ENCODE measurements at places on chromosomes 13 and 19. TPM values are rescaled to one million over a fixed set of nuclear protein-coding genes. Genes with fewer than 3 reads are reported as not detected.

DNA sequence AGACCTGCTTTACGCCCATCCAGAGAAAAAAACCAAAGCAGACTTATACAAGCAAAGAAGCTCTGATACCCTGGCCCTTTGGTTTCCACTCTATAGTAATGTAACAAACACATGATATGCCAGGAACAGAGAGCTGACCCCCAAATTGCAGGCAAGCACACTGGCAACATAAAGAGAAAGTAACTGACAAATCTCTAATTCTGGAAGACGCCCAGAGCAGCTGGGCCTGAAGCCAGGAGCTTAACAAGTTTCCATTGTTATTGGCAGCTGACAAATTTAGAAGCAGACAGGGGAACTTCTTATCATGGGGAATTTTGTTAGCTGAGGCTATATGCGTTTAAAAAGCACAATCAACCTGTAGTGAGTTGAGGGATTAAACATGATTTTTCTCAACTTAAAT lies 158.0 kb downstream of the DLEU7 start:
- H3K27ac ChIP-seq = no peak overlapping the region
- DNase-seq = no peak
- no peak overlapping the region for H3K4me3 ChIP-seq
- no peaks in the 10 kb centered on the region for H3K36me3 ChIP-seq

- no peak overlapping the region for H3K27ac ChIP-seq
- H3K36me3 ChIP-seq = no peaks in the 10 kb centered on the region
- DNase-seq = no peak
- no peak overlapping the region for H3K4me3 ChIP-seq
- no peaks in the 10 kb centered on the region for H3K27me3 ChIP-seq
- no peaks in the 10 kb centered on the region for H3K4me1 ChIP-seq
Observed at GRCh38 chr19:20321139-20321763, 154.2 kb downstream of the ZNF486 start.

DNA sequence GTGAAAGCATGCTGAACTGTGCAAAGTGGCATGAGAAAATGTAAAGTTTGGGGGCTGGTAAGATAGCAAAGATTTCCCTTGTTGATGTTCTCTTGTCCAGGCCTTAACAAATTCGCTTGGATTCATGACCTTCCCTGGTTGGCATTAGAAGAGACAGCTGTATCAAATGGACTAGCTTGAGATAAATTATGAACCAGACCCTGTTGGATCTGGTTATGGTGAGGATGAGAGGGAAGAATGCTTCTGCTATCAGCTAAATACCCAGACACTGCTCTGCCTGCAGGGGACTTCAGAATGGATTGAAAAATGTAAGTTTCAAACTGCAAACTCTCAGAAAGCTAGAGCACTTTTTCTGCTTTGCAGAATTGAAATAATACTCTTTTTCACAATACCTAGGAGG lies 135.2 kb downstream of the EFNB2 start:
- no peaks in the 10 kb centered on the region for H3K27me3 ChIP-seq
- DNase-seq = no peak
- H3K36me3 ChIP-seq = no peaks in the 10 kb centered on the region

- H3K4me3 ChIP-seq = peak overlapping the region; percentile 2
Observed at GRCh38 chr13:113292021-113292862, 4.8 kb upstream of the LAMP1 start.

DNA sequence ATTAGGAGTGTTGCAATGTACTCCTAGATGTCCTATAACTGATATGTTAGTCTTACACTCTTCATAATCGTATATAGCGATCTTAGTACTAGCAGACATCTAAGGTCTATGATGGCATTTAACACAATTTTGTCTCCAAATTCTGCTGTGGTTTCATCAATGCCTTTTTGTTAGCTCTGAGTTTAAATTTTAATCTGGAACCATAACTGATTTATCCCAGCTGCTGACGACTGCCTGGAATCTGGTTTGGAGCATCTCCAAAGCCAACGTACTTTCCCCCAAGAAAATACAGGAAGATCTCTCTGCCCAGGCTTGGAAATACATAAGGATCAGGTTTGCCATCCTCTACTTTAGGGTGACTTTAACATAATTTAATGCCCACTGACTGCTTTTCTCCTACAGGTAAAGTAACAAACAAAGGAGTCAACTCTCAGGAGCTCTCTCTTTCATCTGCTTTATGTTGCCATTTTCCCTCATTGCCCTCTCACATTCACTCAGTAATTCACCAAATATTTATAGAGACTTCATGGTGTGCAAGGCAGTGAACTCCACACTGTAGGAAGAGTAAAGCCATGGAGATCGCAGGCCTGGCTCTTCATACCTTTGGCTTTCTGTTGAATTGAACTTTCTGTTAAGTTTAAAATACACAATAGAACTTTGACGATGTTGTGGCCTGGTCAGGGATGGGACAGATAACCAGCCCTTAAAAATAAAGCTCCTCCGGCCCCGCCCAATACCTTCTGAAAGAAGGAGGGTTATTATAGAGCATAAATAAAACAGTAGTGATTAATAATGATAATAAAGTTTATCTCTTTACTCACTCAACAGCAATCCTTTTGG lies 23.3 kb upstream of the SPART start:
- no peaks in the 10 kb centered on the region for H3K36me3 ChIP-seq
- H3K27ac ChIP-seq = no peak overlapping the region
- H3K4me3 ChIP-seq = no peak overlapping the region
- no peak for DNase-seq

DNA sequence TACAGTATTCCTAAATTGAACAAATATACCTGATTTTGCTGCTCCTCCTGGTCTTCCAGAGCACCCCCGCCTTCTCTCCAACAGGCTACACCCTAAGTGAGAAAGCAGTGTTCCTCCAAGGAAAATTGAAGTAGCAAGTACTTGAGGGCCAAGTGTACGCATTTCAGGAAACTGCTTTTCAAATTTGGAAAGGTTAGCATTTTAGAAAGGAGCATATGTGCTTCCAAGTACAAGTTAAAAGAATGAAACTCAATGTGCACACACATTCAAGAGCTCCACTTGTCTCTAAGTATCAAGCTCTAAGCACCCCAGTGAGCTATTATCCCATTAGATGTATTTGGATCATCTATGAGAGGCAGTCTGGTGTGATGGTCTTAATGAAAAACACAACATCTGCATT lies 25.8 kb downstream of the LHFPL6 start:
- no peaks in the 10 kb centered on the region for H3K4me1 ChIP-seq
- no peak for DNase-seq
- no peaks in the 10 kb centered on the region for H3K36me3 ChIP-seq
- H3K27ac ChIP-seq = no peak overlapping the region
- H3K4me3 ChIP-seq = no peak overlapping the region
- H3K27me3 ChIP-seq = no peaks in the 10 kb centered on the region

Gene TMEM38A
- 6.7 TPM for total RNA-seq

GRCh38 chr19:49391581-49392399 lies 3.7 kb downstream of the KASH5 start:
- no peaks in the 10 kb centered on the region for H3K27me3 ChIP-seq
- no peaks in the 10 kb centered on the region for H3K36me3 ChIP-seq
- peak overlapping the region; percentile 61 for H3K27ac ChIP-seq
- peaks cover 46% of the 10 kb centered on the region for H3K4me1 ChIP-seq
- no peak overlapping the region for H3K4me3 ChIP-seq

GRCh38 chr19:47609906-47610894 lies 1.3 kb downstream of the BICRA start:
- peak overlapping the region; percentile 77 for H3K4me3 ChIP-seq
- H3K4me1 ChIP-seq = peaks cover 17% of the 10 kb centered on the region
- H3K27me3 ChIP-seq = no peaks in the 10 kb centered on the region
- H3K36me3 ChIP-seq = no peaks in the 10 kb centered on the region
- peak; percentile 57 for DNase-seq

Gene ASPDH
- not detected for total RNA-seq

- H3K36me3 ChIP-seq = peaks cover 65% of the 10 kb centered on the region
- H3K4me3 ChIP-seq = no peak overlapping the region
- H3K27ac ChIP-seq = no peak overlapping the region
- peaks cover 6% of the 10 kb centered on the region for H3K4me1 ChIP-seq
- no peaks in the 10 kb centered on the region for H3K27me3 ChIP-seq
Observed at GRCh38 chr19:41422955-41423354, 4.2 kb downstream of the B3GNT8 start.

DNA sequence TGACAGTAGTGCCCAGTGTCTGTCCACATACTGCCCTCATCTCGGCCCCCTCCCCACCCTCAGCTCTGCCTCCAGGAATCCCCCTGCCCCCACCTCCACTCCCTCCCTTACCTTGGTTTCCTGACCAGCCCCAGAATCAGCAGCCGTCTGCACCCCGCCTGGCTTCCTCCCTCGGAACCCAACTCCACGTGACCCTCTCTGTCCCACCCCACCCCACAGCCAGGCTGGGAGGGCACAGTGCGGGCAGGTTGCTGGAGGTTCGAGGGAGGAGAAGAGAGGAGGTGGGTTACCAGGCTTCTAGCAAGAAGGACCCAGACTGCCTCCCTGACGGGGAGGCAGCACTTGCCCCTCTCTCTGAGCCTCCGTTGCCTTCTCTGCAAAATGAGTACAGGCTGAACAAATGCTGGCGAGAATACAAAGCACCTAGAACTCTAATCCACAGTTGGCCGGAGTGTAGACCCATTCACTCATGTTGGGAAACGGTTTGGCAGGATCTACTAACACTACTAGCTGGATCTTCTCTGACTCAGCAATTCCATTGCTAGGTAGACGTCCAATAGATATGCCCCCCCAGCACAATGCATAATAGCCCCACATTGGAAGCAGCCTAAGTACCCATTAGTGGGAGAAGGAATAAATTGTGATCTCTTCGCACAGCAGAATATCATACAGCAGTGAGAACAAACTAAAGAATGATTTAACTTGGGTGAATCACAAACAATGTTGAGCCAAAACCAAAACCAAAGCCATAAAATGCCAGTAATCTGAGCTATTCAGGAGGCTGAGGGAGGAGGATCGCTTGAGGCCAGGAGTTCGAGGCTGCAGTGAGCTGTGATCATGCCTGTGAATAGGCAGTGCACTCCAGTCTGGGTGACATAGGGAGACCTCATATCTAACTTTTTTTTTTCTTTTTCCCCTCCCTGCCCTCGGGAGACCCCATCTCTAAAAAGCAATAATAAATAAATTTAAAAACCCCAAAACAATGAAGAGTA lies at the start of gene RASAL3:
TSS of gene RASAL3 (minus strand) at position 151 of the 992 bp plus-strand sequence. CDS start 186 bp downstream, outside the sequence.
- peaks cover 37% of the 10 kb centered on the region for H3K4me1 ChIP-seq
- peaks cover 9% of the 10 kb centered on the region for H3K27me3 ChIP-seq
- peak; percentile 60 for DNase-seq

GRCh38 chr19:1956868-1957492 lies 16.0 kb downstream of the CSNK1G2 start:
- H3K36me3 ChIP-seq = peaks cover 37% of the 10 kb centered on the region
- H3K4me1 ChIP-seq = peaks cover 3% of the 10 kb centered on the region
- H3K4me3 ChIP-seq = no peak overlapping the region
- no peak for DNase-seq

DNA sequence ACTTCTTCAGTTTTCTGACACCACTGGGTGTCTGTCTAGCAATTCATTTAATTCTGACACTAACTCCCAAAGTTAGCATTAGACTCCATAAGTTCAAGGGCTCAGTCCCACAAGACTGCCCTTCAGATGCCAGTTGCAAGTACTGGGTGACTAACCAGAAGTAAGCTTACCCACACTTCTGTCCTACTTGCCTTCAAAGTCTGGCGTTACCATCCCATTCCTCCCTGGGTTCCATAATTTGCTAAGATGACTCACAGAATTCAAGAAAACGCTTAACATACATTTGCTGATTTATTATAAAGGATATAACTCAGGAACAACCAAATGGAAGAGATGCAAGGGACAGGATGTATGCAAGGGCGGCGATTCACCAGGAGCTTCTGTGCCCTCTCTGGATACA lies 45.5 kb upstream of the NPAS1 start:
- peaks cover 14% of the 10 kb centered on the region for H3K36me3 ChIP-seq
- H3K4me1 ChIP-seq = no peaks in the 10 kb centered on the region
- no peak for DNase-seq
- no peaks in the 10 kb centered on the region for H3K27me3 ChIP-seq
- H3K27ac ChIP-seq = no peak overlapping the region
- H3K4me3 ChIP-seq = no peak overlapping the region

Gene ZFP14
- total RNA-seq = 22.7 TPM

Gene APC2
- total RNA-seq = 0.15 TPM

DNA sequence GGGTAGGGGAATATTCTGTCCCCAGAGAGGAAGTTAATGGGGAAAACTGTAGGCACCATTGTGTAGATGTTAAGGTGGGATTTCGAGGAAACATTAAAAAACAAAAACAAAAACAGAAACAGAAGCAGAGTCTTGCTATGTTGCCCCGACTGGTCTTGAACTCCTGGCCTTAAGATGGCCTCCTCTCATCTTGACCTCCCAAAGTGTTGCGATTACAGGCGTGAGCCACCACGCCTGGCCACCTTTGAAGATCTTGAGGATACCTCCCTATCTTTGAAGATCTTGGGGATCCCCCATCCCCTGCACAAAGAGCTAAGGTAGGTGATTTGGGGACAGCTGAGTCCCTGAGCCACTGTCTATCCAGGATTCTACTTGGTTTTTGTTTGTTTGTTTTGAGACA lies 553 bp upstream of the ICAM3 start:
- peak overlapping the region; percentile 77 for H3K4me3 ChIP-seq
- H3K4me1 ChIP-seq = peaks cover 13% of the 10 kb centered on the region
- no peak for DNase-seq
- no peaks in the 10 kb centered on the region for H3K27me3 ChIP-seq
- no peaks in the 10 kb centered on the region for H3K36me3 ChIP-seq

DNA sequence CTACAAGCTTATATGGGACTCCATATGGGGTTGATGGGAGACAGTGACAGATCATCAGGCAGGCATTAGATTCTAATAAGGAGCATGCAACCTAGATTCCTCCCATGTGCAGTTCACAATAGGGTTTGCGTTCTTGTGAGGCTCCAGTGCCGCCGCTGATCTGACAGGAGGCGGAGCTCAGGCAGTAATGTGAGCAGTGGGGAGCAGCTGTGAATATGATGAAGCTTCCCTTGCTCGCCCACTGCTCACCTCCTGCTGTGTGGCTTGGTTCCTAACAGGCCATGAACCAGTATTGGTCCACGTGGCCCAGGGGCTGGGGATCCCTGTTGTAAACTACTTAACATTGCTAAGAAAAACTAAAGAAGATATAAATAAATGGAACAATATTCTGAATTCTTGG lies 378.4 kb downstream of the KCNRG start:
- DNase-seq = no peak
- no peaks in the 10 kb centered on the region for H3K27me3 ChIP-seq
- no peaks in the 10 kb centered on the region for H3K4me1 ChIP-seq
- no peaks in the 10 kb centered on the region for H3K36me3 ChIP-seq
- no peak overlapping the region for H3K27ac ChIP-seq

Gene NLRP11
- total RNA-seq = not detected

DNA sequence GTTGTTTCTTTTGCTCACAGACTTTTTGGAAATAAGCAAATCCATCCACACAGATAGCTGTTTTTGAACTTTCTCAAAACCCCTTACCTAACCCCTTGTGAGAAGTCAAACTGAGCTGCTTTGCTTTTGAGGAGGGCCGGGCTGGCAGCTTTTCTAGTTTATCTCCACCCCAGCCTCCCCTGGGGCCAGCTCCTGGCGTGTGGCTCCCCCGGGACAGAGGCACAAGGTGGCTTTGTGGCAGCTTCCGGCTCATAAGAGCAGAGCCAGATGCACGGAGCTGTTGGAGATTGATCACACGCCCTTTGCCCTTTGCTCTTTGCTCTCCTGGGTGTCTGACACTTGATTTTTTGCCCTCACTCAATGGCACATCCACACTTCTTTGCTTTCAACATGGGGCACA lies 24.9 kb upstream of the RNF113B start:
- no peaks in the 10 kb centered on the region for H3K36me3 ChIP-seq
- H3K27me3 ChIP-seq = no peaks in the 10 kb centered on the region
- DNase-seq = no peak
- no peak overlapping the region for H3K27ac ChIP-seq
- no peaks in the 10 kb centered on the region for H3K4me1 ChIP-seq

All from B cell (primary cell).